NCI-H2171 treated with DMSO at 0.1 percent for 48 hours (cell line): ENCODE measurements at places on chromosomes 2 and 18.

GRCh38 chr2:145041706-145042105 lies 521.8 kb upstream of the ZEB2 start:
- DNase-seq: no peak

GRCh38 chr18:24657444-24657842 lies 197.0 kb downstream of the HRH4 start:
- DNase-seq: peak; percentile 39

- no peak for DNase-seq
Observed at GRCh38 chr18:74682141-74682990, 84.7 kb downstream of the ZNF407 start.

DNA sequence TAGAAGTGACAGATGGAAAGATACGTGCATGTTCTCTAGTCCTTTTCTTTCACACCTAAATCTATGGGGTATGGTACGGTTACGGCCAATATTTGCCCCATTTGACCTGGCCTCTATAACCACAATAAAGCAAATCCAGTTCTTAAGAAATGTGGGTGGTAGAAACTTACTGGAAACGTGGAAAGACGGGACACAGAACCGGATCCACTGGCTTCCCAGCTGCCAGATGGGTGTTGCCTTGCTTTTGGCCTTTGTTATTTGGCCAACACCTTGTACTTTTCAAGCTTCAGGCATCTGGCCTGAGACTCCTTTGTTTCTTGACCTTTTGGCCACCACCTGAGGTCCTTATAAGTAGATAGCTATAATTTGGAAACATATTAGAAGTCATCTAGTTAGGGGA lies 635.9 kb downstream of the SLC4A3 start:
- no peak for DNase-seq

GRCh38 chr18:47986620-47987387 lies 56.3 kb upstream of the SMAD2 start:
- DNase-seq: peak; percentile 95

GRCh38 chr2:232816657-232817056 lies 40.3 kb upstream of the KCNJ13 start:
- DNase-seq: no peak

GRCh38 chr2:147273106-147273505 lies 571.7 kb upstream of the ACVR2A start:
- no peak for DNase-seq

DNA sequence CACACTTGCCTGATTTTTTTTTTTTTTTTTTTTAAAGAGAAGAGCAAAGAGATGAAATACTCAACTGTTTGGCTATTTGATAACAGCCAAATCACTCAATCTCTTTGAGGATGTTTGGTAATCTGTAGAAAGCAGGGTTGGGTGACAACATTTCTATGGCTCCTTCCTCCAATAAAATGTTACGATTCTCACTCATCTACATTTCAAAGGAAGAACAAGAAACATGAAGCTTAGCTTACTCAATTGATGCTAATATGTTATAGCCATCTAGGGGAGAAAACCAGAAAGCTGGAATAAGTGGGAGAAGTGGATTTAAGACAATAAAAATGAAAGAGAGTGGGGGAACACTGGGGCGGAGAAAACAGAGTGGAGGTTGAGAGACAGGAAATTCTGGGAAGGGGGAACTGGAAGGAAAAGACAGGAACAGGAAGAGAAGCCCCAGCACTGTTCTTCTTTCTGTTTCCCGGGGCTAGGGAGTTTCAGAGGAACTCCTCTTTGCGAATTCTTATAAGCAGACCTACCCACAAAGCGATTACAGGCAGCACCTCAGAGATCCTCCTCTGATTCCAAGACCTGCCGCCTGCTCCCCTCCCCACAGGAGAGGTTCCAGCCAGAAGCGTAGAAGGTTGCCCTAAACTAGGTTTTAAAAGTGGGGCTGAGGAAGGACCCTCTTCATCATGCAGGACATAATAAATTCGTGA lies 13.3 kb downstream of the ST3GAL5 start:
- DNase-seq: no peak

GRCh38 chr2:237731663-237732062 lies 66.9 kb upstream of the RBM44 start:
- DNase-seq: no peak

DNA sequence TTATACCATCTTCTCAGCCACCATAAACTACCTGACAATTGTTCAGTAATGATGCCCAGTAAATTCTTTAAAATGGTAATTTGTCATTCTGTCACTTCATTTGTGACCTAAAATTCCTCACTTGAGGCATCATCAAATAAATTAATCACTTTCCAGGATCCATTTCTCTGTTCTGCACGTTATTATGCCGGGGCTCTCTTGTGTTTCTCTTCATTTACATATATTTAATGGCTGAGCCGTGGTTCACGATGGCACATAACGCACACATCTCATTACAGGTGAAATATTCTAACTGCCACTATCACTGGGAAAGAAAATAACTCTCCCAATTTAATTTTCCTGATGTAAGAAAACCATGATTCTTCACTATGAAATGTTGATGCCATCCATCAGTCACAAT lies 529.6 kb downstream of the NR4A2 start:
- DNase-seq: no peak

- DNase-seq: no peak
Observed at GRCh38 chr18:845152-845819, 33.2 kb upstream of the YES1 start.

- DNase-seq: no peak
Observed at GRCh38 chr2:215966951-215967350, 46.4 kb downstream of the MREG start.

DNA sequence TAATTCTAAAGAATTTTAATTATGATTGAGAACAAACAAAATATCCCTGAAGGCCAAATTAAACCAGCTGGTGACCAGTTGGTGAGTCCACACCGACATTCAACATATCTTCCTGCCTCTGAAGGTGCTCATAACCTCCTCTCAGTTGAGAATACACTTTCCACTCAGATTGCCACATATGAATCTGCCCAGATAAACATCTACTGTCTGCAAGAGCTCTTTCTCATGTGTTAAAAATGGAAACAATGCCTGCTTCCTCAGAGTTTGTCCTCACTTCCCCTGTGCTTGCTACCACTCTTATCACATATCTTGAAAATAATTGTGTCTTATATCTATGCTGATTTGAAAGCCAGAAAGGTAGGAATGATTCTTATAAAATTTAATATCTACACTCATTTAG lies 177.7 kb upstream of the GULP1 start:
- DNase-seq: no peak

DNA sequence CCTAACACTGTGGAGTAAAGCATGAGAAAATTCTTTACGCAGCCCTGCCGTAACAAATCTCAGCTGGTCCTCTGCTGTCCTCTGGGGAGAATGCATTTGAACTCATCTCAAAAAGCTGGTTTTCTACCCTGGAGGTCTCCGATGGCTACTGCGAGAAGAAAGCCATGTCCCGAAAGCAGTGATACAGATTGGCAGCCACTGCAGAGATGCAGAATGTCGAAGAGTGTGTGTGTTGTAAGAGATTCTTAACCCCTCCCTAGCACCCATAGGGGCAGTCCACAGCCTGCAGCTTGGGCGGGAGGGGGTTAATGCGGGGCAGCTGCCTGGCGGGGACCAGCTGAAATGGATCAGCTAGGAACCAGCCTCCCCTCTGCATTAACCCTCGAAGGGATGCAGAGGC lies 235.9 kb downstream of the ZNF516 start:
- DNase-seq: no peak

DNA sequence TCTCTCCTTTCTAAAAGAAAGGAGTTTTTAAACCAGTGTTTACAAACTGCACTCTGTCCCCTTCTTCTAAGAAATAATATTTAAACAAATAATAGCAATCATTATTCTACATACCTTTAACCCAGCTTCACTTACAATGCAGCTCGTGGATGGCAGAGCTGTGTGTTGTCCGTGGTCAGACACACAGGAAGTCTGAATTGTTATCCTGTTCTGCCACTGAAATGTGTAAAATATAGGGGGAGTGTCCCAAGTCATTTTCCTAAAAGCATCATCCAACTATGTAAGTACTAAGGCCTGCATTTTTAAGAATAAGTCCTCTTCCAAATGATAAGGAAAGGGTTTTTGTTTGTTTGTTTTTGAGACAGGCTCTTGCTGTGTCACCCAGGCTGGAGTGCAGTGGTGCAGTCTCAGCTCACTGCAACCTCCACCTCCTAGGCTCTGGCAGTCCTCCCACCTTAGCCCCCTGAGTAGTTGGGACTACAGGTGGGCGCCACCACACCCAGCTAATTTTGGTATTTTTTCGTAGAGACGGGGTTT lies 2.7 kb upstream of the PPP4R1 start:
- no peak for DNase-seq

DNA sequence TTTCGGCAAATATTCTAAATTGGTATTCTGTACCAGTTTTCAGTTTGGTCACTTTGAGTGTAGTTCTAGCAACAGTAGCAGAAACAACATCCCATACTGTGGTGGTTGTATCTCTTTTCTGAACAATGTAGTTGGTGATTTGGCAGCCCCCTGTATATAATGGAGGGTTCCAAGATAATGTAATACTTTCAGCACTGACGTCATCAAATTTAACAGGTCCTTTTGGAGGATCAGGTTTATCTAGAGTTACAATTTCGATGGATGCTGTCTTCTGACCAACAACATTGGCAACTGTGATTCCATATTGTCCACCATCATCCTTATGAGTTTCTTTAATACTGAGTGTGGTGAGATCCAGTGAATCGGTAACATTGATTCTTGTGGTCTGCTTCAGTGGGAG lies 88.0 kb downstream of the PLEKHA3 start:
- DNase-seq: no peak

GRCh38 chr2:46383113-46383395 lies 85.8 kb downstream of the EPAS1 start:
- no peak for DNase-seq

GRCh38 chr2:106970471-106971261 lies 84.7 kb upstream of the ST6GAL2 start:
- no peak for DNase-seq

GRCh38 chr2:216404010-216404618 lies 8.2 kb upstream of the SMARCAL1 start:
- DNase-seq: no peak

- DNase-seq: no peak
Observed at GRCh38 chr2:235472443-235472842, 21.4 kb upstream of the AGAP1 start.

GRCh38 chr18:58466636-58467205 lies 162.2 kb downstream of the ALPK2 start:
- DNase-seq: peak; percentile 10

GRCh38 chr18:24130494-24130893 lies 8.4 kb upstream of the CABYR start:
- DNase-seq: no peak

DNA sequence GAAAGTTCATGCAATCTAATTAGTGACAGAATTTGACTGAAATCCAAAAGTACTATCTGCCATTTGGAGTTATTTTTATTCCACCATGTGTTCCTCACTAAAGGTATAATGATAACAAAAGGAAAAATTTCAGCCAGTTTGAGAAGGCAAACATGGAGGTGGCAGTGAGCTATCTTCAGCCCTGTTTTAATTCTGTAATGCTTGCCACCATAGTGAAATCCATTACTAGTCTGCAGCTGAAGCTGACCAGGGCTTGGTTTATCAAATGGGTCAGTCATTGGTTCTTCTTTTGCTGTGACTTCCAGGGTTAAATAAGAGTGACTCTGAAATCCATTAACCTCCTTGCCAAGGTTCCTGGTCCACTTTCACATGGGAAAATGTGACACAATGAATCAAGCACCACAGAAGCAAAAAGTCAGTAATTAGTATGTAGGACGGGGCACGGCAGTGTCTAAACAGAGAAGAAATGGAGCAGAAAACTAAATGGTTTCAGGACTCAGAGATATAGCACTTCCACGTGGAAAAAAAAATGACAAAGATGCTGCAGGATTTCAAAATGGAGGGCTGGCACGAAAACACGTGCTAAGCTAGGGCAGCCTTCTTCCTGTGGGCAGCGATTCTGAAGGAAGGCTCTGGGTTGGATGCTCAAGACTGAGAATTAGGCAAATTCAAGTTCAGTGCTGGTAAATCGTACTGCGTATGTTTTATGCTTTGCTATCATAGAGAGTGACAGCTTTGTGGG lies 87.2 kb downstream of the EPHA4 start:
- DNase-seq: no peak

DNA sequence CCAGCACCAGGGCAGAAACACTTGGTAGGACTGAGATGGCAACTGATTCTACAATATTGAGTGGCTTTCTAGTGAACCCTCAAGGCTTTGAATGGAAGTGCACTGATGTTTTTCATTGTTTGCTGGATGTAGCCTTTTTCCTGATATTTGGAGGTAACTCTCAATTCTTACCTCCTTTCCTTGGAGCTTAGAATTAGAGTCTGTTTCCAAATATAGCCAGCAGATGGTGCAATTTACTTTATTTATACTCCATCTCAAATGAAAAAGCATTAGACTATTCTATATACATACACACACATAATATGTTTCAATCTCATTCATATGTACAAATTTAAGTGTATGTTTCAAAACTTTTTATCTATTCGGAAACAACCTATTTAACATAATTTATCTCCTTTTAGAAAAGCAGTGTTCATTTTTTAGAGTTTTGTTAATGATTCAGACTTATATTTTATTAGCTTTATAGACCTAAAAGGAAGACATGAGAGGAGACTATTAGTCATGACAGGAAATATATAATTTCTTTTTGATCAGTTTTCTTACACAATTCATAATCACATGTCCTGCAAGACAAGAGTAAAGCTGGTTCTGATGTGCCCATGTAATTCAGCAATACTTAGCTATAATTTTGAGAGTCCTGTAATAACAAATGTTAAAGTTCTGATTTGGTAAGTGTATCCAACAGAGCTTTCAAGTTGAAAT lies 124.8 kb downstream of the NUP35 start:
- peak; percentile 65 for DNase-seq

DNA sequence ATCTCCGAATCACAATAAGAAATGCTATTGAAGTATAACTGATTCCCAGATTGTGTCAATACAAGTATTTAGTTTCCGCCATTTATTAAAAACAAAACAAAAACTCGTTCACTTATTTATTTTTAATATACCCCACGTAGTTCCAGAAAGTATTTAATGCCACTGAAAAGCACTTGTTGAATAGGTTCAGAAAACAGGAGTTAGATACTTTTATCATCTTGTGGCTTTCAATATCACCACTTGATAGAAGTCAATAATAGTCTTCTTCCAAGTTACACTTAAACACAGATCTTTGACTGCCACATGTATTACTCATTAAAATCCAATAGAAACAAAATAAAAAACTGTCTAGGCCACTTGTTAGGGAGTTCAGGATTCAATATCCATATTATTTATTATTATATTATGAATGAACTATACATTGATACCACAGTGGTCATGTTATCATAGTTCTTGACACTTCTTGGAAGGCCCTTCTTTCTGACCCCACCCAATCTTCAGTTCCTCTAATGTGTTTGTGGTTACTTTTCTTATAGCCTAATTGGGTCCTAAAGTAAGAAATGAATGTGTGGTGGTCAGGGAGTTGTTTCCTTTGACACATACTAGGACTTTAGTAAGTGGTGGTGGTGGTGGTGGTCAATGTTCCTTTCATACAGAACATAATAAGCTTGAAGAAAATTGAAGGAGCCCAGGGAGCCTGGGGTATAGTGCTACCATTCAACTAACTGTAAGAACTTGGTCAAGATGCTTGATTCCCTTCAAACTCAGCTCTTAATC lies 221.3 kb upstream of the ITGA4 start:
- DNase-seq: no peak
